ENCODE measurements at places on chromosomes 11 and 22. TPM values are rescaled to one million over a fixed set of nuclear protein-coding genes. Genes with fewer than 3 reads are reported as not detected.

DNA sequence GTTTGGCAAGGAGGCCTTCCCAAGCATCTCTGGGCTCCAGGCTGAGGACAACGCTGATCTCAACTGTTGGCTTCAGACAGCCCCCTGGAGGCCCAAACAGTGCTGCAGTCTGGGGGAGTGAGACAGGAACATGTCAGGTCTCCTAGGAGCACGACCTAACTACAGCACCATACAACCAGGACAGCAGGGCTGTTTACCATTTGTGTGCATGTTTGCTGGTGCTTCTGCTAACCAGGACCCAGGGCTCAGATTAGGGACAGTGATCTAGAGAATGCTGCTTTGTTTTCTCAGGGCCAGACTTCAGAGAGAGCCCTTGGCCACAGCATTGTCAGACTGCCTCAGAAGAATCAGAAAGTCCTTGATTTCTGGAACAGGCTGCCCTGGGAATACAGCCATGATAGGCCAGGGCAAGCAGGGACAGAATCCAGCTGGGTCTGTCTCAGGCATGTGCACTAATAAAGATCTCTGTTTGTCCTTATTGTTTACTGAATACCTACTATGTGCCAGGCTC lies 126.5 kb downstream of the VPREB1 start:
- no peaks in the 10 kb centered on the region for H3K36me3 ChIP-seq
- H3K27ac ChIP-seq: no peak overlapping the region
- no peak for DNase-seq

DNA sequence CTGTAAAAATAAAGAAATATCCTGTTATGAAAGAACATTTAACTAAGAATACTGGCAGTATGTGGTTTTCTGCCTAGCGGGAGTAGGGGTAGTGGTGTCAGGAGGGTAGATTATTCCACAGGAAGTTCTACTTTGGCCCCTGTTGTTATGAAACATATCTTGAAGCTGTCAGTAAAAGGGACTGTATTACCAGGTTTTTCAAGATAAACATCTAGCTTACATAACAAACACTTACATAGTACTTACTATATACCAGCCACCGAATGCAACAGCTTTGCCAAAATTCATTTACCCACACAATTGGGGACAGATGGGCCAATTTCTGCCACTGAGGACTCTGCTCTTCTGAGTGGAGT lies 3.7 kb downstream of the TMEM123 start:
- H3K4me1 ChIP-seq: peaks cover 15% of the 10 kb centered on the region
- no peaks in the 10 kb centered on the region for H3K27me3 ChIP-seq
- no peak overlapping the region for H3K4me3 ChIP-seq
- peaks cover 3% of the 10 kb centered on the region for H3K36me3 ChIP-seq
- DNase-seq: no peak

- peaks cover 1% of the 10 kb centered on the region for H3K36me3 ChIP-seq
- H3K4me1 ChIP-seq: peaks cover 2% of the 10 kb centered on the region
- DNase-seq: no peak
- H3K4me3 ChIP-seq: no peak overlapping the region
- no peak overlapping the region for H3K27ac ChIP-seq
- no peaks in the 10 kb centered on the region for H3K27me3 ChIP-seq
Observed at GRCh38 chr22:47164514-47165337, 402.3 kb downstream of the TBC1D22A start.

GRCh38 chr11:96054870-96055705 lies 131.2 kb upstream of the MTMR2 start:
- H3K36me3 ChIP-seq: no peaks in the 10 kb centered on the region
- H3K27ac ChIP-seq: 0 out of 2 replicates have a peak overlapping the region, but pooled peaks have one; percentile 37
- H3K4me3 ChIP-seq: no peak overlapping the region
- no peaks in the 10 kb centered on the region for H3K27me3 ChIP-seq

DNA sequence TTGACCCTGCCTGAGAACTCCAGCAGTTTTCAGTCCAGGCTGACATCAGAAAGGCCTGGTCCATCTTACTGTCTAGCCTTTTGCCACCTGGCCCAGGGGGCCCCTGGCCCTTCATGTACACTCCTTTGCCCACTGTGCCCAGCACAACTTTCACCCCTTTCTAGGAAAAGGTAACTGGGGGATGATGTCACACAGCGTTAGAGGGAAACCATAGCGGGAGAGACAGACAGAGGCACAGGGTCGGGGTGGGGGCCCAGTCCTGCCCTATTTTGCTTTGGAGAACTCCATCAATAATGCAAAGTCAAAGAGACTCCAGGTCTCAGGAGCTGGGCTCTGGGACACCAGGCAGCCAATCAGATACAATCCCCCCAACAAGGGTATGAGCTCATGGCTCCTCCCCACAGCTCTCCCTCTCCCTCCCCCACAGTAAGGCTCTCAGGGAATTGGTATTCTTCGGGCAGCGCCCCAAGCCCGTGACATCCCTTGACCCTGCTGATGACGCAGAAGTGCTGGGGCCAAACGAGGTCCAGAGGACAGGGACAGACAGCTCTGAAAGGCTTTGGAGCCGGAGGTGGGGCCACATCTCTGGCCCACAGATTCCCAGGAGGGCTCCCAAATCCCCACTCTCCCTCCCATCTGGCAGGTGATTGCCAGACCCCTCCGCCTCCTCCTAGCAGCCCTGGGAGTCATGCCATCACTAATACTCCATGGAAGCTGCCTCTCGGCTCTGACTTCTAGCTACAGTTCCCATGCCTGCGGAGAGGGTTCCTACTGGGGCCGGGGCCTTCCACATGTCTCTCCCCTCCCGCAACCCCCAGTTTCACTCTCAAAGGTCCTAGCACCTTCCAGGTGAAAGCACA lies 5.9 kb downstream of the USP2 start:
- peaks cover 25% of the 10 kb centered on the region for H3K4me1 ChIP-seq
- H3K27me3 ChIP-seq: no peaks in the 10 kb centered on the region
- H3K4me3 ChIP-seq: no peak overlapping the region
- no peaks in the 10 kb centered on the region for H3K36me3 ChIP-seq
- DNase-seq: peak; percentile 86
- H3K27ac ChIP-seq: no peak overlapping the region

The VPREB1 gene
- total RNA-seq: not detected

All from IMR-90 (cell line).